ENCODE measurements at places on chromosomes 6 and 20.
A peak's percentile ranks its signal among the peaks of the same experiment; 100 is the strongest.

GRCh38 chr6:4896401-4896800, 107.4 kb downstream of the RPP40 start:
- DNase-seq: no peak

DNA sequence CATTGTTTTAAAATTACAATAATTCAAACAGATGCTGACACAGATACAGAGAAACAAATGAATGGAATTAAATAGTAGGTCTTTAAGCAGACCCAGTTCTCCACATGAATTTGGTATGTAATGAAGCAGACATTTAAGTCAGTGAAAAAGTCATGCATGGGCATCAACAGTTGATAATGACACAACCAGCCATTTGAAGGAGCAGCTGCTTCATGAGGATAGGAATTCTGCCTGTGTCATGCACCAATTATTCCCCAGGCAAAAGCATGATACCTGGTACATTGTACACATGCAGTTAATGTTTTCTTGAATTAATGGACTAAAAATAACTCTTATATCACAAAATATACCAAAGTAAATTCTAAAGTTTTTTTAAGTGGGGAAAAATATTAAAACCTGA, 11.2 kb upstream of the HEY2 start:
- DNase-seq: no peak

DNA sequence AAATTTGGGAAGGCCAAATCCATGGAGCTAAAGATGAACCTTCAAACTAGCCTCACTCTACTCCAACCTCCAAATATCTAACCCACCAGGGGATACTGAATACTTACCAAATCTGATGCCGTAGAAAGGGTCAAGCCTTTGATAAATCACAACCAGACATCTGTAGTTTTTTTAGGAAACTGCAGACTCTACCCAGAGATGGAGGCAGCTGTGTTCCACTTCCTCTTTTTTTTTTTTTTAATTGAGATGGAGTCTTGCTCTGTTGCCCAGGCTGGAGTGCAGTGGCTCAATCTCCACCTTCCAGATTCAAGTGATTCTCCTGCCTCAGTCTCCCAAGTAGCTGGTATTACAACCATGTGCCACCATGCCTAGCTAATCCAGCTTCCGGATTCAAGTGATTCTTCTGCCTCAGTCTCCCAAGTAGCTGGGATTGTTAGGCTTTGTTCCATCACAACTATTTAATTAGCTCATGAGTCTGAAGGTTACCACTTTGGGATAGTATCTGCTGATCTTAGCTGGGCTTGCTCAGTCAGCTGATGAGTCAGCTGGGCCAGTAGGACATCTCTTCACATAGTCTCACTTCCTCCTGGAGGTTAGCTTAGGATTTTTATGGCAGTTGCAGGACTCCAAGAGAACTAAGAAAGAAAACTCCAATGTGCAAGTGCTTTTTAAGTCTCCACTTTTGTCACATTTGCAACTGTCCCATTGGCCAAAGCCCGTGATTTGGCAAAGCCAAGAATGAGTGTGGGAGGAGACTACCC, 13.3 kb downstream of the FRK start:
- DNase-seq: no peak

DNA sequence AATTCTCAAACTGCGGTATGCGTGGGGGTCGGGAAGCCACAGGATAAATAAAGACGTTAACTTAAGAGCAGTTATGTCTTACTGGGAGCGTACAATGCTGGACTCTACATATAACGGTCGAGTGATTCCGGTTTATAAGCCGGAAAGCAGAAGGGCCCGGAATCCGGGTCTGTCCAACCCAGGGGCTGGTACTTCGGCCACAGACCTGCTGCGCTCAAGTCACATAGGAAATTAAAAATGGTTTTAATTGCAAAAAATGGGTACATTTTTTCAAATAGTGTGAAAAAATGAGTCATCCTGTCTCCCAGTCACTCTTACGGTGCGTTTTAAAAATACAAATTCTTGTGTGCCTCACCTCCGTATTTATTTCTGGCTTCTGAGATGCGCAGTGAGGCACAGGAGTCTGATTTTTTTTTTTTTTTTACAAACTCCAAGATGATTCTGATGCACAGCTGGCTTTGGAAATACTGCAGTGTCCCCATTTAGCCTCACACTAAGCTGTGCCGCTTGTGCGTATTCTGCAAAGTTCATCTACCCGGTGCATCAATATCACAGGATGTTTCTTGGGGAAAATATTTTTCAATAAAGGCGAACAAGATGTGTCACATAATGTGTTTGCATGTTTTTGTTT, 1.0 kb downstream of the PCIF1 start:
- DNase-seq: no peak

- no peak for DNase-seq
Observed at GRCh38 chr6:3910106-3910663, 61.0 kb downstream of the FAM50B start.

DNA sequence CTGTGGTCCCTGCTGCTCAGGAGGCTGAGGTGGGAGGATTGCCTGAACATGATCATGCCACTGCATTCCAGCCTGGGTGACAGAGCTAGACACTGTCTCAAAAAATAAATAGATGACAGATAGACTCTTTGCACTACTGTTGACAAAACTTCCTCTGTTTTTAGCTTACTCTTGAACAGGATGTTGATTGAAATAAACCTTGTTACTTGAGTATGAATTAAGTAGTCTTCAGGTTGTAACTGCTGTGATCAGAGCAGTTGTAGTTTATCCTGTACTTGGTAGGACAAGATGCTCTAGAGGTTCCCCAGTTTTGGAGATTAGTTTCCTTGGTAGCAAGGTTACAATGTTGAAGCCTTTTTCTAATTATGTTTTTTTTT, 1.5 kb downstream of the GTF3C6 start:
- no peak for DNase-seq

- DNase-seq: no peak
Observed at GRCh38 chr6:100161782-100162365, 167.9 kb upstream of the MCHR2 start.

GRCh38 chr6:42224222-42225028, 6.8 kb upstream of the MRPS10 start:
- peak; percentile 85 for DNase-seq

GRCh38 chr6:26196846-26197635, 109.8 kb downstream of the HFE start:
- DNase-seq: peak; percentile 90

DNA sequence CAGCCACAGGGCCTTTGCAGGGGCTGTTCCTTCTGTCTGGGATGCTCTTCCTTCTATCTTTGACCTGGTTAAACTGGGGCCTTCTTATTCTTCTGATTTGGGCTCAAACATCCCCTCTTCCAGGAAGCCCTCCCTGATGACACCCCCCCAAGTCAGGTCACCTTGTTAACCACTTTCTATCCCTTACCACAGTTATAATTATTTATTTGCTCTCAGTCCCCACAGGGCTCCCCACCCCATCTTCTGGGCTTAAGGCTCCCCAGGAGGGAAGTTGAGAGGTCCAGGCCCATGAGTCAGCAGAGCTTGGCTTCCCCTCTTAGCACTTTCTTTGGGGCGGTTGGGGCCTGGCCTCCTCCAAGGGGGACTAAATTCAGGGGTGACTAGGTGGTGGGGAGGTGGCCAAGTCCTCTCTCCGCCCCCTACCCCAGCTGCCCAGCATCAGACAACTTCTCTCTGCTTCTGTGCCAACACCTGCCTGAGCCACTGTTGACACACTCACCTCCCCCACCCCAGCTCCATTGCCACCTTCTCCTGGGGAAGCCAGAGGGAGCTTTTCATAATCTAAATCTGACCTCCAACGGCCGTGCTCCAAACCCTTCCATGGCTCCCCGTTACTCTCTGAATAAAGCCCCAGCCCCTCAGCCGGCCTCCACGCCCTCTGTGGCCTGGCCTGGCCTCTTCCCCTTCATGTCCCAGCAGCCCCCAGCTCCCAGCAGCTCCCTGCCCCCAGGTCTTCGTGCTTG, 70.0 kb downstream of the CEBPB start:
- no peak for DNase-seq

GRCh38 chr6:133710826-133711225, 178.1 kb upstream of the TCF21 start:
- DNase-seq: no peak

- DNase-seq: no peak
Observed at GRCh38 chr20:31430568-31431115, 9.8 kb upstream of the DEFB123 start.

GRCh38 chr6:37004044-37004980, 1.1 kb upstream of the FGD2 start:
- no peak for DNase-seq

GRCh38 chr6:101231606-101232235, 161.8 kb upstream of the GRIK2 start:
- DNase-seq: no peak

DNA sequence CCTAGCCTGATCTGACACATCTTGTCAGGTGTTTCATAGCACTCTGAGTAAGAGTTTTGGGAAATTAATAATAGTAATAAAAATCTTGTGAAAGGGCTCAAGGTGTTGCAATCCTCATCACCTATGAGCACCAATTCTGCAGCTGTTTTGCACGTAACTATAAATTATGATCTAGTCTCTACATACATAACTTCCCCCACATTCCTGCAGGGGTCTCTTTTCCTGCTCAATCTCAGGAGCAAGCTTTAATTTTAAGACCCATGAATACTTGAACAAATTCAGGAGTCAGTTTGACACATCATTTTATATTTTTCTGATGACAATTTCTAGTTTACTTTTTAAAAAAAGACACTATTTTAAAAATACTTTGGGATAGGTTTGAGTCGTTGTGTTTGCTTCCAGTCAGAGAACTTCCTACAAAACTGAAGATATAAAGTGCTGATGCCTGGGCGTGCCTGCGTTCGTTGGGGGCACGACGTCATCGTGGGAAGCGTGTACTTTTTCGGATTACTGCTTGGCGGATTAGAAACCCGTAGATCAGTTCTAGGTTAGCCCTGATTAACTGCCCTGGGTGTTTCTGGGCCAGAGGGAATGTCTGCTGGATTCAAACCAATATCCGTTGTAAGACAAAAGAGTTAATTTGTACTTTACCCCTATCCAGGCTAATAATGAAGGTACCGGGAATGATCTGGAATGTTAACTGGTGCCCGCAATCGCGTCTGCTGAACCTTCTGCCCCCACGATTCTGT, 1.0 kb upstream of the E2F3 start:
- peak; percentile 46 for DNase-seq

All from foreskin keratinocyte (primary cell).